Activated naive CD8-positive, alpha-beta T cell treated with anti-CD3 and anti-CD28 coated beads, Interleukin-2, amount 50 U/mL, for 24 hours (primary cell): ENCODE measurements at places on chromosomes 13 and 19.
A peak's percentile ranks its signal among the peaks of the same experiment; 100 is the strongest.

DNA sequence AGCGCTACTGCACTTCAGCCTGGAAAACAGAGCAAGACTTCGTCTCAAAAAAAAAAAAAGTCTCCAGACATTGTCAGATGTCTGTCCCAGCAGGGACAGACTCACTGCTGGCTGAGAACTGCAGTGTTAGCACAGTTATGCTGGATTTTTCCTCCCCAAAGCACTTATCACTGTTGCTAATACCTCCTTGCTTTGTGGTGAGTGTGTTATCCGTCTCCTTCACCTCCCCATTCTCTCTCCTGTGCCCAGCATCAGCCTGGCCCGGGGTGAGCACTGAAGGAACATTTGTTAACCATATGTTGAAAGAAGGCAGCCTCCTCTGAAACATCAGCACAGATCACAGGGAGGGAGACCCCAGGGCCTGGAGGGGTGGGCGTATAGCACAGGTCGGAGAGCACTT, 11.3 kb downstream of the MYO9B start:
- no peak for DNase-seq

- no peak for DNase-seq
Measured at GRCh38 chr19:4018140-4018613, 10.6 kb downstream of the PIAS4 start.

DNA sequence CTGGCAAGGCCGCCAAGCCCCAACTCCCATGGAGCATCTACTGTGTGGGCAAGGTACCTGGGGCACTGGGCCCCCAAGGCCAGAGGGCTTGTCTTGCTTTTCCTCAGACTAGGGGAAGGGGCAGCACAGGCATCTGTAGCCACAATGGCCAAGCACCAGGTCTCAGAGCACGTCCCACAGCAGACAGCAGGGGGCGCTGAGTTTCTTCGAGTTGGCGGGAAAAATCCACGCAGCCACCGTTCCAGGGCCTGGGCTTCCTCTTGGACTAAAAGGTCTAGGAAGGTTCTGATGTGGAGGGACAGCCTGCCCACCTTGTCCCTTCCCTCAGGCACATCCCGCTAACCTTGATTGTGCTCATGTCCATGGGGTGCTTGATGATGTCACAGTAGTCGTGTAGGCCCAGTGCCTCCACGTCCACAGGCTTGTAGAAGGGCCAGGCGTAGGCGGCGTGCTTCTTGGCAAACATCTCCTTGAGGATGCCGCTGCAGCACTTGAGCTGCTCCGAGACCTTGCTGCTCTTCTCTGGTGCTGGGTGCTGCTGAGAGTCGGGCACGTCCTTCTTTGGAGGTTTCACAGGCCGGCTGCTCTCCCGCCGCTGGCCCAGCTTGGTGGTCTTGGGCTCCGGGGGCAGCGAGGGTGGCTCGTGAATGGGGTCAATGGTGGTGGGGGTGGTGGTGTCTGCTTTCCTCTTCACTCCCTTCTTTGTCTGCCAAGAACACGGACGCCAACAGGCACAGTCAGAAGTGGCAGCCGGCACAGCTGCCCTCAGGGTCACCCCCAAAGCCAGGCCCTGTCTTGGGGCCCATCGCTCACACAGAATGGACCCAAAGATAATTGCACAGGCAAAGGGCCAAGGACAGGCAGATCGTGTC, 32.0 kb upstream of the EPHX3 start:
- DNase-seq = peak; percentile 78

GRCh38 chr13:29434217-29434945, 161.1 kb downstream of the SLC7A1 start:
- no peak for DNase-seq

DNA sequence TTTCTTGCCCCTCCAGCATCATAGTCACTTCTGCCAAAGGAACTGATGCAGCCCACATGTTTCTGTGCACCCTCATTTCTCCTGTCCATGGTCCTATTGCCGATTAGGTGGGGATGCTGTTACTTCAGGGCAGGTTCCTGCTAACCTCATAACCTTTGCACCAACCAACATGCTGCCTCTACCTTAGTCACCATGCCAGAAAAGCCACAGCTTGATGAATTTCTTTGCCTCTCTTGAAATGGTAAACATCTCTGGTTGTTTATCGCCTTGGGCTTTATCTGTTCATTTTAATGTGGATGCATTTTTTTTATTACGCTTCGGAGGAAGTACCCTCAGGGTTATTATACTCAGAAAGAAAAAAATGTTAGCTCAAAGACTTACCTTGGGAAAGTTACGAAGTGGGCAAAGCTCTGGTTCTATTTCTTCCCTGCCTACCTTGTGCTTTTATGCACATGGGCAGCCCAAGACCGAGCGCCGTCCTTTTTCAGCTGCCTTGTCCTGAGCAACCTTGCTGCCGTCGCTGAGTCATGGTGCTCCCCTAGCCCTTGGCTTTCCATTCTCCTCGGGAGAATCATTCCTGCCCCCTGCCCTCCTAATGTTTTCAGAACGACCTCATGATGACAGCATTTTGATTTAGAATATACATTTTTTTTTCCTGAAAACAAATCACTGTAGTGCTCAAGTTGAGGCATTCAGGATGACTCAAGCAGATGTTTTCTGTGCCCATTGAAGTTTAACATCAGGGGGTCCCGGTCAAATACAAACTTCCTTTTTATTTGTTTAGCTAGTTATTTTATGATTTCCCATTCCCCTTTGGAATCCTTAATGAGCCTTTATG, 280.0 kb downstream of the SHISA2 start:
- no peak for DNase-seq

- no peak for DNase-seq
Measured at GRCh38 chr13:22024381-22024994, 353.6 kb downstream of the FGF9 start.

DNA sequence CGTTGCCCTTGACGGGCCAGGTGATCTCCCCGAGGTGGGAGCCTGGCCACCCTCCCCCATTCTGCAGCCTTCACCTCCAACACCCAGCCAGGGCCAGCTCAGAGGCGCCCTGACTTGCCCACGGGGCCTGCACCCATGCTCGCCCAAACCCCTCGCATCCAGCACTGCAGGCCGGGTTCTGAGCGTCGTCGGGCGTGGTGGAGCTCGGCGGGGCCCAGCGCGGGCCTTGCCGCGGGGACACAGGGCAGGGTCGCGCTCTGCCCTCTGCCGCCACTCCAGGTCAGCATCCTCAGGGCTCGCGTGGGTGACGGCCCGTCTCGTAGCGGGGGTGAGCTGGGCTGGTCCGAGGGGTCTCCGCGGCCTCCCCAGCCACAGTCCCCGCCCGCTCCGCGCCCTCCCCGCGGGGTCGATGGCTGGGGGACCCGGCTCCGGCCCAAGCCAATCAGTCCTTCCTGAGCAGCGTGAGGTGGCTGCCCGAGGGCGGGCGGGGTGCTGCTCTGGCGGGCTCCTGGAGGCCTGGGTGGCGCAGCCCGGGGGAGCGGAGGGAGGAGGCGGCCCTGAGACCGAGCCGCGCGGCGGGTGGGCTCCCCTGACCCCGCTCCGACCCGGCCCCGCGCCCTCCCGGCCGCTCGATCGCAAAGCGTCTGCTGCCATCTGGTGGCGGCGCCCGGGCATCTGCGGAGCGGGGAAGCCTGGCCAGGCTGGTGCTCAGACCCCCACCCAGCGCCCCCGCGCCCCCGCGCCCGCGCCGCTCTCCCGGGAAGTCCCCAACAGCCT, 61.4 kb downstream of the CCNE1 start:
- peak; percentile 77 for DNase-seq

DNA sequence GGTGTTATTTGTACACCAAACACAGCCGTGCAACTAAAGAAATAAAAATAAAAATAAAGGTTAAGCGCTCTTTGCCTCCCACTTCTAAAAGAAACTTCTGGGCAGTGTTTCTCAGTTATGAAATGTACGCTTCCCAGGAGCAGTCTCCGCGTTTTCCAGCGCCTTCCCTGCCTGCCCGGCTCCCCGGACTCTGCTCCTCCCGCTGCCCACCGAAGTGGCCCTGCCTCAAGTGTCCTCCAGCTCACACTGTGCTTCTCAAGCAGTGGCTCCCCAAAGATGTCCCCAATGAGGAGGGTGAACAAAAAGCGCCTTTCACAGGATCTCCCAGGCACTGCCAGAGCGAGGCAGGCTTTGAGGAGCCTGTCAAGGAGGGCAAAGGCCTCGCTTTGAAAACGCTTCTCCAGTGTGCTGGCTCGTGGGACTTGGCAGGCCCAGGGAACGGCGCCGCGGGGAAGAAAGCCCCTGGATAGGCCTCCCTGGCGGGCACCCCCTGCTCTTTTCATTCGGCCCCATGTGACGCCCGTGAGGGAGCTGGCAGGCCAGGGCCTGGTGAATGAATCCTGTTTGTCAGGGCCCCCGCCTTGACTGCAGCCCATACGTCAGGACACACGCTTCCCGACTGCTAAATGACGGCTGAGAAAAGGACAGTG, 187.1 kb downstream of the FOXO1 start:
- DNase-seq = no peak

DNA sequence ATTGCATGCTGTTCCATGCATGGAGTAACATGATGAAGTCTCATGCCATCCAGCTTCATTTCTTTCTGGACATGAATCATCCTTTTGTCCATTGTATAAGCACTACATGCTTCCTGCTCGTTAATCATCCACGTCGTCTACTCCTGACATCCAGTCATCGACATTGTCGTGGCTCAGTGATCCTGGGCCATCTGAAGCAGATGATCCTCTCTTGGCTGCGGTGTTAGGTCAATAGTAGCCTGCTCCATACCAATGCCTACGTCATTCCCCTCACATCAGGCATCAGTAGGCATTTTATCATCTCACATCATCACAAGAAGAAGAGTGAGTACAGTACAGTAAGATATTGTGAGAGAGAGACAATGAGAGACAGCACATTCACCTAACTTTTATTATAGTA, 7.9 kb upstream of the MYO16 start:
- no peak for DNase-seq

- no peak for DNase-seq
Measured at GRCh38 chr13:98204546-98204945, 27.5 kb upstream of the RNF113B start.

GRCh38 chr19:49415102-49415809, 8.0 kb downstream of the PTH2 start:
- no peak for DNase-seq
